ENCODE measurements at places on chromosomes 11 and 22.

- no peak for DNase-seq
These were observed 12.3 kb upstream of the MPEG1 start for GRCh38 chr11:59225017-59225416.

DNA sequence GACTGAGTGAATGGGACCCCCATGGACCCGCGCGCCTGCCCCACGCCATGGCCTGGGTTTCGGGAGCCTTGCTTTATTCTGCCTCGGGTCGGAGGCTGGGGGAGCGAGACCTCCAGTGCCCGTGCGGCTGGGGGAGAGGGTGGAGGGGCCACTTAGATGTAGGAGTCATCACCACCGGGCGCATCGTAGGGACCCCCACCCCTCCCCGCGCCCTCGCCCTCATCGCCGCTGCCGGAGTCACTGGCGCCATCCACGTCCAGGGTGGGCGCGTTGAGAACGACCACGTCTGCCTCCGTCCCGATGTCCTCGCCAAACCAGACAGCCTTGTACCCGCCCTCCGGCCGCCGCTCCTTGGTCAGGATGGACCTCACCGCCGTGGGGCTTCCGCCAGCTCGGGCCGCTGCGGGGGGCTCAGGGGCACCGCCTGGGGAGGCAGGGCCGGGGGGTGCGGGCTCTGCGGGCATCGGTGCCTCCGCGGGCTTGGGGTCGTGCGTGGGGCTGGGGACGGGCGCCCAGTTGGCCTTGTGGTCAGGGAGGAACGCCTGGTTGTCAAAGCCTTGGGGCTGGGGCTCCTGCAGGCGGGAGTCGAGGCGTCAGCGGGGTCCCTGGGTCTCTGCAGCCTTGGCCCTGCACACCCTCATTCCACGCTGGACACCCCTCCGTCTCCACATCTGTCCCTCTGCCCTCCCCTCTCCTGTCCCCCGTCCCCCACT is 1.6 kb upstream of the IRF7 start:
- DNase-seq, result no peak

GRCh38 chr11:70031631-70032469 is 46.3 kb upstream of the ANO1 start:
- DNase-seq, result no peak

GRCh38 chr11:104699981-104700380 is 198.3 kb downstream of the CASP12 start:
- no peak for DNase-seq

DNA sequence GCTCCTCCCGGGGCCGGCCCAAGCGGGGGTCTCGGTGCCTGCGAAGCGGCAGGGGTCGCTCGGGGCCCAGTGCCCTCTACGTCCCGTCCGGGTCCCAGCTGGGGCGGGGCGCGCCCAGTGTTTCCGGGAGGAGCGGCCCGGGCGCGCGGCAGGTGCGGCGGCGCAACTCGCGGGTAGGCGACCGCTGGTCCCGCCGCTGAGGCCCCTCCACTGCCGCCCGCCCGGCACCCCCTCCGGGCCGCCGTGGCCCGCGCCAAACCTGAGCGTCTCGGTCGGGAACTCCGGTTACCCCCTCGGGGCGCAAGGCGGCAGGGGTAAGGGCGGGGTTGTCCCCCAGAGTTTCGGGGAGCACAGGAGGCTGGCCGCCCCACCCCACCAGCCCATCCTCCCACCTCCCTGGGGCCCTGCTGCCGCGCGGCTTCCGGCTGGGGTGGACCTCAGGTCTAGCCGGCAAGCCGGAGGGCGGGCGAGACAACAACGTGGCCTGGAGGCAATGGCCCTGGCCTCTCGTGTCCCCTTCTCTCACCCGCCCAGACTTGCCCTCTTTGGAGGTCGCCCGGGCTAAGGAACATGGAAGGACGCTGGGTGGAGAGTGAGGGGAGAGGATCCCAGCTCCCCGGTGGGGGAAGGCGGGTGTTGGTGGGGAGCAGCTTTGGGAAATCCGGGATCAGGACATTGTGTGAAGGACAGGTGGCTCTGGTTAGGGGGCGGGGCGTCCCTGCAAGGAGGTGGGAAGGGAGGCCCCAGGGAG is 398 bp upstream of the CRACR2B start:
- no peak for DNase-seq

All from stimulated activated CD4-positive, alpha-beta T cell treated with anti-CD3 and anti-CD28 coated beads, Interleukin-15, amount 100 ng/mL, for 1 hour (primary cell).